T-helper 17 cell (primary cell): ENCODE measurements at places on chromosomes 7 and 10.

DNA sequence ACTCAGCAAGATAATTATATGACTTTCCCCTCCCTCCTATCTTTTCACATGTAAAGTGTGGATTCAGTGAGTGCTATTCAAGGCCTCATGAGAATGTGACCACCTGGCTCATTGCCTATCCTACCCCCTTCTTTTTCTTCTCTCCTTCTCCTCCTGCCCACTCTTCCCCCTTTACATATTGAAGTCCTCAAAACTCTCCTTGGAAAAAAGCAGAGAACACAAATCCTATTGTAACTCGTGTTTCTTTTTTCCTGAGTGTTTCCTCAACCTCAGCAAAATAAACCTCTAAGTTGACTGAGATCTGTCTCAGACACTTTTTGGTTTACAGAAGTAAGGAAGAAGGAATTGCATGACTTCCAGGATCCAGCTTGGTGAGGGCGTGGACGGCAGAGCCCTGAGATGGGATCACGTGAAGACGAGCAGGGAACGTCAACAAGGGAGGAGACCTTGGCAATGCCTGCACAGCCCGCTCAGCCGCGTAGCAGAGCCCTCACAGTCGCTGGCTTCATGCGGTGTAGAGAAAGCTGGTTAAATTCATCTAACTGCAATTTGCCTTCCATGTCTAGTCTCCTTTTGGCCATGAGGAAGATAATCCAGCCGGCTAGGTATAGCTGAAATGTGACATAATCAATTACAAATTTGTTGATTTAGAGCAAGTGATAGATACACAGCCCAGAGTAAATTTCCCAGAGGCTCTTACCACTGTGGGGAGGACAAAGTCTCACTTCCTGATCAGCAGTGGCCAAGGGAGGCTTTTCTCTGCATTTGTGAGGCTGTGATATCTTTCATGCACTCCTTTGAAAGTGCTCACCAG is 75.7 kb downstream of the LYZL2 start:
- DNase-seq, result no peak

DNA sequence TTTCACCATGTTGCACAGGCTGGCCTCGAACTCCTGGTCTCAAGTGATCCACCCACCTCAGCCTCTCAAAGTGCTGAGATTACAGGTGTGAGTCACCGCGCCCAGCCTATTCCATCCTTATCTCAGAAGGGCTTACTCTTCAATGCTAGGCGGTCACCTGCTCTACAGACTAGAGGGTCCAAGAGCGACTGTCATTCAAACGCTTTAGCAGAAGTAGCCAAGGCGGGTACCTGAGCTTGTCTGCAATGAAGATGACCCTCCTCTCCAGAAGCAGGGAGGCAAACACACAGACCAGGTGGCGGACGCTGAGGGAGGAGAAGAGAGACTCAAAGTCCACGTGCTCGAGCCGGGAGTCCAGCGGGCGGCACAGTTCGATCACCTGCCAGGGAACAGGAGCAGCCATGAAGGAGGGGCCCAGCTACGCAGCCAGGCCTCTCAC is 65.1 kb upstream of the MKRN1 start:
- no peak for DNase-seq

GRCh38 chr10:18608596-18608995 is 42.8 kb downstream of the NSUN6 start:
- DNase-seq, result no peak

- no peak for DNase-seq
Observed at GRCh38 chr10:5477948-5478693, 21.2 kb downstream of the CALML5 start.

DNA sequence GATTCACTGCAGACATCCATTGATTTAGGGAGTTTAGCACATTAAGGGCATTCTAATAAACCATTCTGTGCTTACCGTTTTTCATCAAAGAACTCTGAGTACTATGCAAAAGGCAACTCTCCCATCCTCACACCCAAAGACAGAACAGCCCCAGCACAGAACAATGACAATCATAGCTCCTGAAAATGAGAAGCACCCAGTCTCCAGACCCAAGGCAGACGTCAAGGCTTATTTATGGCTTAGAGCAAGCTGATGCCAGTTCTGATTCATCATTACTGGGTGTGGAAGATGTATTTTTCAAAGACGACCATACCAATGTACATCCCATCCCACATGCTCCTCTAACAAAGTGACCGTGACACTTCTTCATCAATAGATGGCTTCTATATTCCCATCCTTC is 67.6 kb downstream of the OSBPL3 start:
- DNase-seq, result no peak

DNA sequence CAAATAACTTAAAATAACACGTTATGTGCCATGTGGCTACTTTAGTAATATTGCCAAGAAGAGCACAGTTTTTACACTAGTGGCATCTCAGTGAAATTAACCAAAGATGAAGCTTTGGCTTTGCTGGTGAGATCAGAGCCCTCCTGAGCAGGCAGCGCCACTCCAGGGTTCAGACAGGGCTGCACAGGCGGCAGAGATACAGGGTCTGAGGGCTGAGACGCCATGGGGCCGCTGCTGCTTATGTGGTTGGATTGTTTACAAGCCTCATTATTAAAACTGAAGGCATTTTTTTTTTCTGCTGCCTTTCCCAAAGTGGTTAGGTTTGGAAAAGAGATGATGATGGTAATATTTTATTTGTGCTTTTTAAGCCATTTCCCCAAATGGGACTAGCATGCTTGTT is 68.8 kb upstream of the DNAJB6 start:
- no peak for DNase-seq

DNA sequence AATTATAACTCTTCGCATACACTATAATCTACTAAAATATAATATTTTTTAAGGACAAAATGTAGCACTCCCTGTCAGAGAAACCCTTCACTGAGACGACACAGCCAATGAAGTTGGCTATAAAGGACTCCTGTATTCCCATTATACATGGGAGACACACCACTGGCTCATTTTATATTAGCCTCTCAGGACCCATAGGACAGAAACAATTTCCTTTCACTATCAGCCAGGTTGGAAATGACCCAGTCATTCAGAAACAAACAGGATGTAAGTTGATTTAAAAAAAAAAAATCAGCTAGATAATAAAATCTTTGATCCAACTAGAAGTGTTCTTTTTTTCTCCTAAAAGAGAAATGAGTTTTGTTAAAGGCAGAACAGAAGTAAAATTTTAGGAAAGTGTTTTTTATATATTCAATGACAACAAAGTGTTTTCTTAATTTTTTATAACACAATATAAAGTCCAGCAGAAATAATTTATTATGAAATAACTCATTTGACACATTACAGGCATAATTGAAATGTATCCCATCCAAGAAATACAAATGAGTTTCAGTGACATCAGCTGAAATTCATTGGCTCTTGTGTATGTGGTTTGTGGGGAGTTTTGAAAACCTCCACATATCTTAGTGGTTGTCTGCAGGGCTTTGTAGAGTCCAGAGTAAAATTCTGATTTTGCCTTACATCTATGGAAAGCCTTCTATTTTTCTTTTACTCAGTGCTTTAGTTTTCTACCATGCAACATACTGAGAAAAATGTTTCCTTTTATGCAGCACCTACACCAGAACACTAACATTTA is 64.1 kb downstream of the CTTNBP2 start:
- no peak for DNase-seq

DNA sequence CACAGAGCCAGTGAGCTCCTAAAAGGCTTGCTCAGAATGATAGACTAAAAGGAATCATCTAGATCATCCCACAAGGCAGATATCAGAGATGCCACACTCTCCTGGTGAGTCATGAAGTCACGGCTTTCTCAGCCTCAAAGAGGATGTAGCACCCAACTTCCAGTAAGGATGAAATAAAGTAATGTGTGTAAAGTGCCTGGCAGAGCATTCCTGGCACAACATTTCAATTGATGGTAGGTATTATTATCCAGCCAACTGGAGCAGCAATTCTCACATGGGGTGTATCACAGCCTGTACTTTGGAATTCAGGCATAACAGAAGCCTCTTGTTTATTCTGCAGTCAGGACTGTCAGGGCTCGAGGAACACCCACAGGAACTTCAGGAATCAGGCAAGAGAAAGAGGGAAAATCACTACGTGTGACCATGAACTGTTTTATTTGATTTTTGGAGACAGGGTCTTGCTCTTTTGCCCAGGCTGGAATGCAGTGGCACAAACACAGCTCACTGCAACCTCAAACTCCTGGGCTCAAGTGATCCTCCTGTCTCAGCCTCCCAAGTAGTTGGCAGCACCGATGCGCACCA is 5.3 kb upstream of the NAT16 start:
- no peak for DNase-seq

GRCh38 chr7:44127161-44127560 is 3.8 kb upstream of the POLD2 start:
- no peak for DNase-seq

GRCh38 chr10:111354859-111355258 is 278.0 kb downstream of the ADRA2A start:
- no peak for DNase-seq

DNA sequence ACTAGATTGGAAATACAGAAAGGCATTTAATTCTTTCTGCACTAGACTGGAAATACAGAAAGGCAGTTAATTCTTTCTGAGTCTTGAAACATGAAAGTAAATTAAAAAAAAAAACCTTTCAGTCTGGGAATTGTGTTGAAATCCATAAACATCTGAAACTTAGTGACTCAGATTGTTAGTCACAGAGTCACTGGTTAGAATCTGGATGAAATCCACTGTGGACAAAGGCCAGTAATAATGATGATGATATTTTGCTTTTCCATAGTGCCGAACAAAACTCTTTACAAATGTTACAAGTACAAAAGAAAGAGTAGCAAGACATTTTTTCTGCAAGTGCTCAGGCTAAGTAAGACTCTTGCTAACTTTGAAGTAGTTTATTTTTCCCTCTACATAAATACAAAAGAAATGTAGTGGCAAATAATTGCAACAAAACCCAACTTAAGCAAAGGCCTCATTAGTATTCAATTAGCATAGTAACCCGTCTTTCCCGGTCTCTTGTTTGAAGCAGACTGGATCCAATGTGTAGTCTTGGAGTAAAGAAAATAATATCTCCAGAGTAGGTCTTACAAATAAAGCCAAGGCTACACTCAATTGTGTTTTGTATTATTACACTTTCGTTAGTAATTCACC is 5.8 kb upstream of the PRTFDC1 start:
- DNase-seq, result no peak

DNA sequence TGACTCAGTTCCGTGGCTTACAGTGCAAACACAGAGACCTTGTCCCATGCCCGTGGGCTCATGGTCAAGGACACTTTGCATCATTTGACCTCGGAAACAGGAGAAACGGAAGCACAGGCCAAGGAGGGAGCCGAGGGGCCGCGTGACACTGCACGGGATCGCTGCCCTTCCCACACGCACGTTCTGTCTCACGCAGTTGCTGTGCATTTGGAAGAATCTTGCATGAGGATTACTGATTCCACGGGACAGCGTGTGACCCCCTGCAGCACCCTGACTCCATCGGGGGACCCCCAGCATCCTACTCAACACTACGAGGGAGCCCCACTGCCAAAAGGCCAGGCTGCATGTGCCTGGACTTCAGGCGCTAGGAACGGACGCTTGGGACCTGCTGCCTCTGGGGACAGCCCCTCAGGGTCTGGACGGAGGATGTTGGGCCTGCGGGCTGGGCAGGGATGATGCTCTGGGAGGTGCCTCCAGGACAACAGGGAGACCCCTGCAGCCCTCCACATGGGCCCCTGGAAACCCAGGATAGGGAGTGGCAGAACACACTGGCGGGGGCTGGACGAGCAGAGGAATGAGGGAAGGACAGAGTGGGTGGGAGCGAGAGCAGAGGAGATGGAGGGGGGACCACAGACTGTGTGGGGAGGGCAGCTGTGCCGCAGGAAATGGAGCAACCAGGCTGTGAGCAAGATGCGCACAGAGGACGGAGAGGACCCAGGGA is 222.2 kb downstream of the DNAJB6 start:
- DNase-seq, result no peak

GRCh38 chr7:92584953-92585352 is 5.2 kb downstream of the FAM133B start:
- no peak for DNase-seq

DNA sequence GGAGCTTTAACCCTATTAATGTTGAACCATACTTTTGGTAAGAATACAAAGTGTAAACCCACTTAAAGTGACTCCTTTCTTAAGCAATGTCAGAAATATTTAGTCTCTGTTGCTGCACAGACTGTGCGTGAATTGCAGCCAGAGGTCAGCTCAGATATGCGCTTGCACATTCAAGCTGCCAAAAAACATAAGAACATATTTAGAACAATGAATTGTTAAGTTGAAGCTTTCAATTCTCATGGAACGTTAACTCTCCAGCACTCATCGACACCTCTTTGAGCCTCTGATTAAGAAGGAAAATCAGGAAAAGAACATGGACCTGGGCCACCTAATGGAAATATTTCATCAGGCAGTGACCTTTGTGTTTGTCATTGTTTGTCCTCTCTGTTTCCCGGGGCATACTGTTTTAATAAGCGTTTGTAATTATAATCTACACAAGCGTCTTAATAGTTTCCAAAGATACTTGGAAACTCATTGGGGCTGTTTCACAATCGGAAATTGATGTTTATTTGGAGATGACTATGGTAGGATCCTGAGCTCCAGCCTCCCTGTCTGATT is 193.0 kb upstream of the CELF2 start:
- no peak for DNase-seq

GRCh38 chr7:41878309-41879295 is 175.7 kb upstream of the INHBA start:
- no peak for DNase-seq
